Aorta (tissue), 5 donors: ENCODE measurements at places on chromosomes 7 and 10.

- DNase-seq = no peak
Observed at GRCh38 chr10:62047228-62047892, 145.9 kb downstream of the ARID5B start.

- DNase-seq = no peak
Observed at GRCh38 chr10:62538606-62539005, 164.4 kb downstream of the ZNF365 start.

DNA sequence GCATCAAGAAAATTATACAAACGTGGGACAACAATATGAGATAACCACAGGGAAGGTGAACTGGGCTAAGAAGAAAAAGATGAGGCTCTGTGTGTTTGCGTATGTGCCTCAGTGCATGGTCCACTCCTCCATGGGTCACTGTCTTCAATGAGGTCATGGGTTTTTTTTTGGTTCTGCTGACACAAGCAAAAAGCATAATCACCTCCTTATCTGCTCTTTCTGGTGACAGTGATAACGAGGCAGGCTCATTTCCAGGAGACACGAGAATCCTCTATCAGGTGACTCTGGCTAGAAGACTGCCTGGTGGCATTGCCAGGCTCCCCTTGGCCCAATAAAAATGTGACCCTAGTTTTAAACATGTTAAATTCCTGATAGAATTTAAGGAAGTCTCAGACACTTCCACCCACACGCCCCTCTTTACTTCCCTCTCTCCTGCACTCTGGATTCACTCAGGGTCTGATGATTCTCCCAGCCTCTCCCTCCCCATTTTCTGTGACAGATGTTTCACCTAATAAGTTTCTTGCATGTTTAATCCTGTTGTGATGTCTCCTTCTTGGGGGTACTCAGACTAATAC lies 35.3 kb upstream of the CDCA7L start:
- DNase-seq = no peak

DNA sequence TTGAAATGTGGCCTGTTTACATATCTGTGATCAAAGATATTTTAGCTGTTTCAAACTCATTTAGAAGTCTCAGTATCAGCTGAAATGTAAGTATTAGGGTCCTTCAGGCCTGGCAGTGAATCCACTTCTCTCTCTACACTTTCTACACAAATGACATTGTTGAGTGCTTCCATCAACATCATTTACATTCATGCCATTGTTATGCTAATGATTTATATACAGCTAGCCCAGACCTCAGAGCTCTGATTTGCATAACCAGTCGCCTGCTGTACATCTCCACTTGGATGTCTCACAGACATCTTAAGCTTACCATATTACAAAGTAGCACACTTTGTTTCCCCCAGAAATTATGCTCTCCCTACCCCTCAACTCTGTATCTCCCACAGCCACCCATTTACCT lies 71.6 kb downstream of the GSDME start:
- DNase-seq = no peak

GRCh38 chr10:110804376-110804775 lies 67.4 kb upstream of the PDCD4 start:
- no peak for DNase-seq
